Pulmonary artery endothelial cell (primary cell): ENCODE measurements at places on chromosomes 7 and 10. TPM values are rescaled to one million over a fixed set of nuclear protein-coding genes. Genes with fewer than 3 reads are reported as not detected.

GRCh38 chr7:117588352-117588794 is 108.5 kb downstream of the CFTR start:
- DNase-seq = no peak

DNA sequence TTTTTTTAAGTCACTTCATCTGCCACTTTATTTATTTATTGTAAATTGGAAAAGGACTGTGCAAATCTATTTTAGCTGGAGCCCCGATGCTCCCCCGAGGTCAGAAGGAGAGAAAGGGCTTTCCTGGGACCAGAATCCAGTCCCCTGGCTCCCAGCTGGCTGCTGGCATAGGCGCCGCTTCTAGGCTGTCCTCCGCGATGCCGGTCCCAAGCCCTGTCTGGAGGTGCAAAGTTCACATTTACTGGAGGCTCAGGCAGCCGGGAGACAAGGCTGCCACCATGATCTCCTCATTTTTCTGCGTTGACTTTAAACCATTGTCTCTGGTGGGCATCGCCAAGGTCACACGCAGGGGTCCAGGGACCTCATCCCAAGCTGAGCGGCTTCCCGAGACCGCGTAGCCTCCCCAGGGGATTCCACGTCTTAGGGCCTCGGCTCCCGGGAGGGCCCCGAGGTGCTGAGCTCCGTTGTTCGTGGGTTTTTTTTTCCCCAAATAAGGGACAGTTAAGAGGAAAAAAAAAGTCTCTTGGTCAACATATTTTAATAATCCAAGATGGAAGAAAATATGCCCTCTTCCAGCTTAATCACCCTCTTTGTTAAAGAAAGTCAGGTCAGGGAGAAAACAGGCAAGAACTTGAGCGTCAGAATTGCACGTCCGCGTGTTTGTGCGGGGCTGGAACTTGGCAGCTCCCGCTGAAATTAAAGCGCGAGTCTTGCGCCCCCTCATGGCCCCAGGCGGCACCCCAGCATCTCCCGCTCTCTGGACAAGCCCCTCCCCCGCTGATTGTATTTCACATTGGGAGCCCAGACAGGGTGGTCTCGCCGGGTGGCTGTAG is 11.9 kb downstream of the RGR start:
- DNase-seq = no peak

Gene TEX47
- total RNA-seq = not detected in 2 replicates

- no peak for DNase-seq
These were observed 171.3 kb downstream of the DNAJC1 start for GRCh38 chr10:21831986-21832820.

Gene LGI1
- total RNA-seq = not detected in 2 replicates

GRCh38 chr7:137434530-137434929 is 91.0 kb upstream of the PTN start:
- DNase-seq = no peak

Gene TMEM196
- total RNA-seq = not detected in 2 replicates

Gene OR6V1
- not detected in 2 replicates for total RNA-seq

DNA sequence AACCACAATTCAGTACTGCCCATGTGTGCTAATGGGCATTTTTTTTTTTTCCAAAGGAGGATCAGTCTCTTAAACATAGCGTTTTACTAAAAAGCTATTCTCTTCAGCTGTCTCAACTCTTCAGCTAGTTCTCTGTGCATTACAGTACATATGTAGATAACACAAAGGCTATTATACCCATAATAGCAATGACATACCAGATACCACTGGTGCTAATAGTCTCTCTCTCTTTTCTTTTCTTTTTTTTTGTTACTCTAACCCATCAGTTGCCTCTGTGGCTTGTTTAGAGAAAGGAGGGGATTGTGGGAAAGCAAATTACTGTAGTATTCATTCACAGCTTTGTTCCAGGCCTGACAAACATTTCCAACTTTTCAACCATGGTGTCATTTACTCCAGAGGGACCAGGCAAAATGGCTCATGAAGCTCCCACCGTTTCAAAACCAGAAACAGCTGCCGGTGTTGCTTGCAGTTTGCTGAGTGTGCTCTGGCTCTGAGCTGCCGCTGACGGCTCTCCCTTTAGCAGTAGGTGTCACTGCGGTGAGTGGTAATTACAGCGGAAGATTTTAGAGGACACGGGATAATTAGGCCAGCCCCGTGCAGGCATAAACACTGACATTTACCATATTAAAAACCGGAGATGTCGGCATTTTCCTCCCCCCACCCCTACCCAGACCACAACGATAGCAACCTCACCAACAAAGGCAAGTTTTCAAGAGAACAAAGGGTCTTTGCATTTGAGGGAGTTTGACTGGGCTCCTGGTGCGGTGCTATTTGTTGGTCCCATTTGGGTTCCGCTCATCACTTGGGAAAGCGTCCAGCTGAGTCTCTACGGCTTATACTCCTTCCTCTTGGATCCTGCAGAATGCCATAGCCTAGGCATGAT is 1005.5 kb downstream of the KCNMA1 start:
- no peak for DNase-seq

GRCh38 chr10:118638680-118639079 is 43.2 kb upstream of the PRLHR start:
- no peak for DNase-seq

Gene LSM8
- total RNA-seq = 46.6 and 52.8 TPM in 2 replicates

Gene AZGP1
- total RNA-seq = not detected in 2 replicates

DNA sequence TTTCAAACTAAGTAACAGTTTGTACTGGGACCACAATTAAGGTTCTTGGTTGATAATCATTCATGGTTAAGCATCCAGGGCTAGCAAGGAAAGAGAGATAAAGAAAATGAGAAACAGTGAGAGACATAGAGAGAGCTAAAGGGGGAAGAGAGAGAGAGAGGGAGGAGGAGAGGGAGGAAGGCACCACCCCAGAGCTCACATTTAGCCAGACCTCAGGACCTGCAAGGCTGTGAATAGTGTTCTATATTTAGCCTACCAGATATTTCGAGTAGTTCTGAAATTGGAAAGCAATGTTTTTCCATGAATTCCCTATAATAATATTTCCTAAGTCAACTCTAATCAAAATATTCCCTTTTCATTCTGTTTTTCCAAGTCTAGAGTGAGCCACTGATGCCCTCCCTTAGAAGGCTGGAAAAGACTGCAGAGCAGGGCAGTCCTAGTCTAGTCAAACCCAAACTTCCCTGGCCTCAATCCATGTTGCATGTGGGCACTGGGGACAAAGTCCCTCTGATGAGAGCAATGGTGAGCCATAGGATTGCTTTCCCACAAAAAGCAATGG is 119.4 kb upstream of the INHBA start:
- no peak for DNase-seq
